ENCODE measurements at places on chromosomes 5 and 9.

DNA sequence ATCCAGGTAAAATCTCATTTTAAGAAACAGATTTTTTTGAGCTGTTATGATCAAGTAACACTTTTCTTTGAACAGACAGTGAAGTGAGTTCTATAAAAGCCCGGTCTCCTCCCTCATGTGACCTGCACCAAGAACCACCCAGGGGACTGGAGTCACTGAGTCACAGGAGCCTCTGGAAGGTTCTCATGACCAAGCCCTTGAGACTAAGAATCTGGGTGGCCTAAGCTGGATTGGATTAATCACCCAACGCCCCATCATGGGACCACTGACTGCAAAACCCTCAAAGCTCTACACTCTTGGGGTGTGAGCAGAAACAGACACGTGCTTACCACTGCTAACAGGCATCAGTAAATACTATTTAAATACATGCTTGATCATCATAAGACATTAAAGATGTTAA is 48.4 kb downstream of the SECISBP2 start:
- no peak for DNase-seq

DNA sequence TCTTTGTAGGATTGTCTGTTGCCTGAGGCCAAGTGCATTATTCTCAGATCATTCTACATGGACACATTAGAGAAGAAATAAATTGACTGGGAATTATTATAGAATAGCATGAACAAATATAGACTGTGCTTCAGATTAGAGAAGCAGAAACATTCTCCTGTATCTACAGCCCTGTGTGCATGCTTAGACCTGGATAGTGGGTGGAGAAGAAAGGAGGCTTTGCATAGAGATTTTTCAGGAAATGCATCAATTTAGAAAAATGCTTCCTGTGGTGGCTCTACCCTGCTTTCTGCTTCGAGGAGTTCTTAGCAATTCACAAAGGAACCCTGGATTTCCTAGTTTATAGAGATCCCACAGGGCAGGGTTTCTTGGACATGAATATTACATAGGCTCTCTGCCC is 66.7 kb downstream of the IRX1 start:
- no peak for DNase-seq

DNA sequence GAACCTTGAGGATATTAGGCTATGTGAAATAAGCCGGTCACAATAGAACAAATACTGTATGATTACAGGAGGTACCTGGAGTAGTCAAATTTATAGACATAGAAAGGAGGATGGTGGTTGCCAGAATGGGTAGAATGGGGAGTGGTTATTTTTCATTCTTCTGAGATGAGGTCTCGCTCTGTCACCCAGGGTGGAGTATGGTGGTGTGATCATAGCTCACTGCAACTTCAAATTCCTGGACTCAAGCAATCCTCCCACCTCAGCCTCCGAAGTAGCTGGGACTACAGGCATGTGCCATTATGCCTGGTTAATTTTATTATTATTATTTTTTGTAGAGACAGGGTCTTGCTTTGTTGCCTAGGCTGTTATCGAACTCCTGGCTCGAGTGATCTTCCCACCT is 27.1 kb downstream of the SH3PXD2B start:
- DNase-seq, result no peak

- no peak for DNase-seq
These were observed 6.6 kb upstream of the FBP2 start for GRCh38 chr9:94600258-94600657.

- no peak for DNase-seq
These were observed at the start of gene FOXE1 for GRCh38 chr9:97853056-97853843. TSS of gene FOXE1 (plus strand) at chr9:97853226. CDS start at chr9:97853915, 689 bp downstream.

DNA sequence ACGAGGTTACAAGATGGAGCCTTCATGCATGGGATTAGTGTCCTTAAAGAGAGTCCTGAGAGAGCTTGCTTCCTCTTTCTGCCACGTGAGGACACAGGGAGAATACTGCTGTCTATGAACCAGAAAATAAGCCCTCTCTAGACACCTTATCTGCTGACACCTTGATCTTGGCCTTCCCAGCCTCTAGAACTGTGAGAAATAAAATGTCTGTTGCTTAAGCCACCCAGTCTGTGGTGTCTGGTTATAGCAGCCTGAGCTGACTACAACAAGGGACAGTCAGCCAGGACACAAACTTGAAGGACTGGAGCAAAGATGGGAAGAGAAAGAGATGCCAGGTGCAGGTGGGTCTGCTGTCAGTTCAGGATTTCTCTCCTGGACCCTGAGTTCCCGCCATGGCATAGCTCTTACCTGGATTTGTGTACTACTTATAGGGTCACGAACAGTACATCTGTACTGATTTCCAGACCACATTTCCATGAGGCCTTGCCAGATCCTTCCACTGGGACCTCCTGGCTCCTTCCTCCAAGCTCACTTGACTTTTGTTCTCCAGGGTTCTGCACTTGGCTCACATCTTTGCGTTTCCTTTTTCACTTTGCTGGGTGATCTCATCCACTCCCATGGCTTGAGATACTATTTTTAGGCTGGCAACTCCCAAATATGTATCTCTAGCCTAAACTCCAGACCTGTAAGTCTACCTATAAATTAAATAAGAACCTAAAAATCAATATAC is 44.9 kb upstream of the LIFR start:
- no peak for DNase-seq
